Neural progenitor cell (in vitro differentiated cells): ENCODE measurements at places on chromosomes 3 and 15. TPM values are rescaled to one million over a fixed set of nuclear protein-coding genes. Genes with fewer than 3 reads are reported as not detected.

DNA sequence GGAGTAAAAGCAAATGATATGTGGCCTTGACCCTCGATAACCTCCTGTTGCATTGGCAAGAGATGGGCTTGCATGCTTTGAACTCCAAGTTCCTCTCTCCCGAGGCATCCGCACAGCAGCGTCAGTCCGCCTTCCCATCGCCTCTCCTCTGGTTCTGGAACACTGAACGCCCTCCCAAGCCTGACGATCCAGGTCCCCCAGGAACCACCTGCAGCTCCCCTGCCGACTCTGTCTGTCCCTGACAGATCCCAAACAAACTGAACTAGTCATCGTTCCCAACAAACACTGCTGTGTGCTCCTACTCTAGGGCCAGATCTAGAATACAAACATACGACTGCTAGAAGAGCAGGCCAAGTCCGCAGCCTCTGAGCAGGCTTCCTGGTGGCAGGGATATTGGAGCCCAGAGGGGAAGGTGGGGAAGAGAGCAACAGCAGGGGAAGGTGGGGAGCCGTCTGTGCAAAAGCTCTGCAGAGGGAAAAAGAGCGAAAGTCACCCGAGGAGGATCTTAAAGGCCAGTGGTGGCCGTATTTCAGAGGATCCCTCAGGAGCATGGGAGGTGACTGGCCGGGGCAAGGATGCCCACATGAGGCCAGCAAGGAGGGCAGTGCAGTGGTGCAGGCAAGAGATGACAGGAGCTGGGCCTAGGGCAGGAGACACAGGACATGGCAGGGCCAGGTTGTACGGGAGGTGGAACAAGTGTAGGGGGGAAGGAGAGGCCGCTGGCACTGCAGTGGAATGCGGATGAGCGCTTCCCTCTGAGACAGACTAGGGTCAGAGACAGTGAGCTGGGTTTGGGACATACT, 50.8 kb downstream of the PCSK6 start:
- DNase-seq: no peak

Gene PRTG
- total RNA-seq: 508 and 574 TPM in 2 replicates

Gene IL20RB
- total RNA-seq: 2.0 and 2.5 TPM in 2 replicates

Gene IL17RB
- 3.4 and 5.5 TPM in 2 replicates for total RNA-seq

Gene FETUB
- not detected in 2 replicates for total RNA-seq
